DMS153 (cell line): ENCODE measurements at places on chromosomes 6 and 20.
A peak's percentile ranks its signal among the peaks of the same experiment; 100 is the strongest.

DNA sequence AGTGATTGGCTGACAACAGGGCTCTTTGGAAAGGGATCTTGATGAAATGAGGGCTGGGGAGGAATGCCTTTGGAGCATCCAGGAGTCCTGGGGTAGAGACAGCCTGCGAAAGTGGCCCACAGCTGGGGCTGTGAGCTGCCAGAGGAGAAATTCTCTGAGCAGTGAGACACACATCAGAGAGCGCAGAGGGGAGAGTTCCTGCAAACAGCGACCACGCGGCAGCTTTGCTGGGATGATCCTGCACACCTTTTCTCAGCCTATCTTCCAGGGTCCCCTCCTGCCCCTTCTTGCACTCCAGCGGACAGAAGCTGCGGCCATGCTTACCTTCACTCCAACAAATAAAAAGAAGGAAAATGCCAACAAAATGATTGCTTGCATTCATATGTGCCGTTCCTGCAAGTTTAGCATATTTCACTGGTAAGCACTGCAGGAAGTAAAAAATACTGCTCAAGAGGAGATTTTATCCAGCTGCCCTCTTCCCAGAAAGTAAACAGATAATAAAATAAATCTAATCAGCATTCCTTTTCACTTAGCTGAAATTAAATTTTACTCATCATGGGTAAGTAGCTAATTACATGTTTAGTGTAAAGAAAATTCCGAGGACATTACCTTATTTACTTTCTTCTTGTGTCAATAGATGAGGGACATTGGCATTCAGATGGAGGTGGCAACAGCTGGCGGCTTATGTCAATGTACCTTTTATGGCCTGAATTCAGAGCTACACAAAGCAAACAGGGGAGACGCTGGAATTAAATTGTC is 339.9 kb upstream of the ARID1B start:
- DNase-seq = peak; percentile 90

DNA sequence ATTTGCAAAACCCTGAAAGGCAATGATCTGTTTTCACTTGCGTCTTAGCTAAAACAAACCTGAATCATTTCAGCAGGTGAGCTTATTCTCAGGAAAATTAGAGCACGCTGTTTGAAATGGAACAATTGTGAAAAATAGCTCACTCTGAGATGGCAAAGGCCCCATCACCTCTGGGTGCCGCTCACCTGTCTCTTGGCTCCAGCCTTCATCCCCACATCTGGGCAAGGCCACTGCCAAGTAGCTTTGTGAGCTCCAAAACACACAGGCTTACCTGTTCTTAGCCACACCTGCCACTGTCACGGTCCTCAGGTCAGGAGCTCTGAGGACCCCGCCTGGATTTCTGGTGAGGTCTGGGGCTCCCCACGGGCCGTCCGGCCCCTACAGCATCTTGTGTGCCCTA is 66.7 kb downstream of the SMOC2 start:
- no peak for DNase-seq

GRCh38 chr20:33277471-33278441 is 5.3 kb upstream of the BPIFB1 start:
- DNase-seq = peak; percentile 46

GRCh38 chr6:126475449-126475848 is 135.5 kb downstream of the CENPW start:
- DNase-seq = no peak

DNA sequence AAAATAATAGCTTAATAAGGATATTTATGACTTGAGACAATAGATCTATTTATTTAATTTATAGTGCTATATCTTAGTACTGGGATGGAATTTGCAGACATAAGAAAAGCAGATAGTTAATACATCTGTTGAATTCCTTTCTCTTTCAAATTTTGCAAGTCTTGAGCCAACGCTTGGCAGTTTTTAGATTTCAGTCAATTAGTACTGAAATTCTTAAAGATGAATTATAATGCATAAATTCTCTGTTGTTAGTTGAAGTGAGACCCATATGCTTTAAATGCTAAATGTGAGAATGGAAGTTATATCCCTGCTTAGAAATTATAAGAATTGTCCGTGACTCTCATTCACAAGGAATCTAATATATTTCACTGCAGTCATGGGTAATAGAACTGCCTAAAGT is 225.1 kb upstream of the ADGRB3 start:
- DNase-seq = no peak

DNA sequence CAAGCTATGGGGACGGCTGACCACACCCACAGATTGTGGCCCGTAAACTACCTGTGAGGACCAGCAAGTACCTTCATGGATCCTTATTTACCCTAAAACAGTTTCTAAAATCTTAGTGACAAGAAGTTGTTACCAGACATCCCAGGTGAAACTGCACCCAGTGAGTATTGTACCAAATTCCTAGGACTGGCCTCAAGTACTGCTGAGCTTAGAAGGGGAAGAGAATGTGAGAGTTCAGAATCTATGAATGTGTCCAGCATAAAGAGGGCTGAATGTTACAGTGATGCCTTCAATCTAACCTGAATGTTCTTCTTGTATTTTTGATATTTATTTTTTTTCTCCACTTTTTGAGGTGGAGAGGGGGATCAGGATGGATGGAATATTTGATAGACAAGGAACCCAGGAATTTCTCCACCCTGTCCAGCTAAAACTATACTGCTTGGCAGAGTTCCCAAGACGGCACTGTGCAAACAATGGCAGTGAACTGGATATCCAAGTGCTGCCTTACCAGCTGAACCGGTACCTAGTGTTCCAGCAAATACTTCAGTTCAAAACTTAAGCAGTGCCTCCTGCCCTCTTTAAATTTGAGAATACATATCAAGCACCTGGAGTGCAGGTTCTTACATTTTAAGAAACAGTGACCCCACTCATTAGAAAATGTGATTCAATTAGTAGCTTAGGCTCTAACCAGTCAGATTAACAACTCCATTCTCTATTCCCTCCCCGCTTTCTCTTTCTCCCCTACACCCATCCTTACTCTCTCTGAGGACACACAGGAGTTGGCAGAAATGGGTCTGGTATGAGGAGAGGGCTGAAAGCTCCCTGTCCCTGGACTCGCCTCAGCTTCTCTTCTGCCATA is 427.3 kb upstream of the FLRT3 start:
- DNase-seq = no peak

- DNase-seq = no peak
Measured at GRCh38 chr6:102581378-102582124, 1188.0 kb downstream of the GRIK2 start.

GRCh38 chr6:151609146-151609902 is 115.5 kb downstream of the CCDC170 start:
- no peak for DNase-seq

GRCh38 chr20:9723501-9724202 is 115.2 kb downstream of the PAK5 start:
- no peak for DNase-seq
